ENCODE measurements at places on chromosomes 7 and 10.

DNA sequence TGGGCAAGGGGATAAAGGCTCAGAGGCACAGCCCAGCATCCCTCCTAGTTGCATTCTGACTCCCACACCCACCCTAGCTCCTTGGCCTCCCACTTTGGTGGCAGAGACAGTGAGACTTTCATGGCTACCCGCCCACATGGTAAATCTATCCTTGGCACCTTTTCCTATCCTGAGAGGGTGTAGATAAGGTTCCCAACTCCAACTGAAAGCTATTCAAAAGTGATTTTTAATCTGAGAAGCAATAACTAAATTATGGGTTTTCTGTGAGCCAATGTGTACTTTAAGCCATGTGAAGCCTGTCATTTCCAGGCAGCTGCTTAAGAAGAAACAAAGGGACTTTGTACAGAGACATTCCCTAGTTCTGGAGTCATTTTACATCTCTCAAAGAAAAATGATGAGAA is 9.1 kb downstream of the LAMB1 start:
- no peak for DNase-seq

- DNase-seq: no peak
Measured at GRCh38 chr10:62632071-62632809, 172.3 kb upstream of the ADO start.

GRCh38 chr7:101862280-101863220 is 45.1 kb downstream of the CUX1 start:
- DNase-seq: no peak

GRCh38 chr10:94043431-94043990 is 49.8 kb downstream of the PLCE1 start:
- DNase-seq: no peak

- DNase-seq: no peak
Measured at GRCh38 chr7:121574109-121574508, 178.0 kb upstream of the FAM3C start.

DNA sequence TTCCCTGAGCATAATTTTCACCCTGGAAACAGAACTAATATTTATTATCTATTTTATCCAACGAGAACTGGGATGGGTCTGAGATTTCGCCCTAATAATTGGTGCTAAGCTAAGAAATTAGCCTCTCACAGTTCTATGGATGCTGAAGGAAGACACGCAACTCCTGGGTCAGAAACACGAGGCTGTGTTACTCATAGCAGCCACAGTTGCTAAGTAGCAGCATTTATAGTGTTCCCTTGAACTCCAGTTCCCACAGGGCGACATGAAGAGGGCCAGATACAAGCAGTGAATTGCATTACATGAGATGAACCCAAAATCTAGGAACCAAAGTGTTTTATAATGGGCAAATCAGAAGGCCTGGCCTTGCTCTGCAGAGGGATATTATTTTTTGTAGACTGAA is 109.8 kb upstream of the AGR3 start:
- DNase-seq: no peak

DNA sequence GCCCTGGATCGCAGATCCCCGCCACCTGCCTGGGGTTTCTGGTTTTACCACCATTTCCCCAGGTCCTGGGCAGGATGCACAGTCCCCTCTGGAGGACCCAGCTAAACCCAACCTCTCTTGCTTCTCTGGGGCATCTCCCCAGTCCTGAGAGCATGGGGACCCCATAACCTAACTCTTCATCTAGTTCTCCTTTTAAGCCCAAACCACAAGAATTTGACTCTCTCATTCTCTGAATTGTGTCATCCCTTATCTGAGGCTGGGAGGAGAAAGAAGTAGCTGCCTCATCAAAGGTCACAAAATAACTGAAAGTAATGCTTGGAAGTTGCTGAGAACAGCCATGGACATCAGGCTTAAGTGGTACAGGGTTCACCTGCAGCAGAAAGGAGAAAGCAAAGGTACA is 159.9 kb downstream of the FGFR2 start:
- no peak for DNase-seq
